ENCODE measurements at places on chromosomes 2 and 18. TPM values are rescaled to one million over a fixed set of nuclear protein-coding genes. Genes with fewer than 3 reads are reported as not detected.

Gene C2orf49
- 14.8 TPM for total RNA-seq

Gene TMX3
- 27.1 TPM for total RNA-seq

GRCh38 chr18:59957957-59958356, 58.2 kb downstream of the PMAIP1 start:
- no peak for DNase-seq

DNA sequence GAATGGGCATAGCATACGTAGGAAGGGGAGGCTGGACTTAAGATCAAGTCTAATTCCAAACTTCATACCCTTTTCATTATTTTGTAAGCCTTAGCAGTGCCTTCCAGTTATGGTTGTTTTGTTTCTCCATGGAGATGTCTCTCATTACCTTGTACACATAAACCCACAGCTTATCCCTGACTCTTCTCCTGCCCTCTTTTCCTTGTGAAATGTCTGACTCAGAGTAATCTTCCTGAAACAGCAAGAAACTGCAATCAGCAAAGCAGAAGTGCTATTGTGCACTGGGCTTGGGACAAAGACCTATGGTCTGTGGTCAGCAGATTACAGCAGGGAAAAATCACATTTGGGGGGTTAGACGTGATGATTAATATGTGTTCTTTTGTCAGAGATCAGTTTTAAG, 176.7 kb downstream of the IKZF2 start:
- DNase-seq = no peak

Gene GRHL1
- 2.5 TPM for total RNA-seq

DNA sequence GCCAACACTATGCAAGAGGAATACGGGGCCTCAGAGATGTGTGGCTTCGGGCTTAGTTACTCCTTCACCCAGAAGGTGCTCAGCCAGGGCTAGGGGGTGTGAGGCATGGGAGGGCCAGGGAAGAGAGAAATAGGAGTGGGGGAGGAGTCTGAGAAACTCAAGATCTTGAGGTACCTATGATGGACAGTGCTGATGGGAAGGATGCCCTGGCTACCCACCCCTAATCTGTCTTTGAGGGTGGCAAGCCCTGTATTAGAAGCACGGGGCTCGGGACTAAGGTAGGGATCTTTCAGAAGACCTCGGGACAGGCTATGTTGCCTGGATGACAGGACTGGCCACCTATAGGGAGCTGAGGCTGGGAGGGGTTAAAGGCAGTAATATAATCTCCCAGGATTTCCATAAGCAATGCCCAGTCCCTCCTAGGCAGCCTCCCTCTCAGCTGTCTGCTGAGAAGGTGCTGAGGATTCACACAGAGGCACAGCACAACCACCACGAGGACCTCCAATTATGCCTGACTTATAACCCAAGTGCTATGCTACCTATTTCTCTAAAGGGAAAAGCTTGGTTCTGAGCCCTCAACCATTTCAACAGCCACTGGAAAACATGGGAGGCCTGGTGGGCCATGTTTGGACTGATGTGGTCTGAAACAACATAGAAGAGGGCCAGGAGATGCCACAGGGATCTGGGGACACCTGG, 23.3 kb downstream of the MTHFD2 start:
- no peak for DNase-seq

DNA sequence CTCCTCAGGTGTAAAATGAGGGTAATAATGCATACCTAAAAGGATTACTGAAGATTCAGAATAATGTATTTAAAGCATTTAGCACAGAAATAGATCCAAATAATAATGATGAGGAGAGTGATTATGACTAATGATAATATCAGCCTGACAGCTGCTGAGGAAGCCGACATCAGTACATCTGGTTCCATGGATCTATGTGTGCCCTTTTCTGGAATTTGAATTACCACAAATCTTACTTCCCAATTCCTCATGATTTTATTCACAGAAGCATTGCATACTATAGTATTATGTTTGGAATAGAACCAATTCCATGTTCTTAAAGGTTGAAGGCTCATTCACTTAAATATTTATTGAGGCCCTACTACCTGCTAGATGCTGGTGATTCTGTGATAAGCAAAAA, 248.9 kb upstream of the THUMPD2 start:
- no peak for DNase-seq

DNA sequence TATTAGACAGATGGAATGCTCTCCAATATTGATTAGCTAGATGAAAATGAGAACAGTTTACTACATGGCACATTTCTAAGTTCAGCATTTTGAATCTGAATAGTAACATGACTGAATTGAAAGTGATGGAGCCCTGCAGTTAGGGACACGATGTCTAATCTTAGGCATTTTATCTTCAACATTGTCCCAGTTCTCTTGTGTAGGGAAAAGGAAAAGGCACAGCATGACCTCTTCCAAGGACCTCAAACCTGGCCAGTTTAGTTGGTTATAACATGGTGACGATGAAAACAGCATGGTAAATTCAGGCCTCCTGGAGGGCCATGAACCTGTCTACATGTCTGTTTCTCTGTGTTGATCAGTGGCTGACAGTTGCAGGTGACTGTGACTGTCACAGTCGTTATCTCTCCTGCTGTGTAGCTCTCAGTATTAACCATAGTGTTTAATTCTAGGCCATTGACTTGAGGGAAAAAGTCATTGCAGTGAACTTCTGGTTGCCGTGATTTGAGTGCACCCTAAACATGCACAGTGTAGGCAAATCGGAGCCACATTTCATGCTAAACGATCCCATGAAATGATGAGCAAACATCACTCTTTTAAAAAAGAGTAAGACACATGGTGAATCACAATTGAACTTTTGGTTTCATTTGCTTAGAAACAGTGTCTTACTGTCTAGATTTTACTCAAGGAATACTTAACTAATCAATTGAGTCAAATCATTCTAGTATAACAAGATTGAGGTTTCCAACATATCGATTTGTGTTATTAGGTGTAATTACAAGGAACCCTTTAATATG, 129.7 kb downstream of the PHLPP1 start:
- no peak for DNase-seq

- DNase-seq = no peak
Measured at GRCh38 chr2:209977386-209978239, 24.8 kb upstream of the RPE start.

- no peak for DNase-seq
Measured at GRCh38 chr18:12283256-12283655, 24.8 kb upstream of the TUBB6 start.

- DNase-seq = no peak
Measured at GRCh38 chr2:226909836-226910235, 74.0 kb downstream of the RHBDD1 start.

- no peak for DNase-seq
Measured at GRCh38 chr18:51121597-51121857, 76.0 kb downstream of the MEX3C start.

GRCh38 chr2:113119111-113119510, 8.3 kb upstream of the IL1RN start:
- DNase-seq = no peak

DNA sequence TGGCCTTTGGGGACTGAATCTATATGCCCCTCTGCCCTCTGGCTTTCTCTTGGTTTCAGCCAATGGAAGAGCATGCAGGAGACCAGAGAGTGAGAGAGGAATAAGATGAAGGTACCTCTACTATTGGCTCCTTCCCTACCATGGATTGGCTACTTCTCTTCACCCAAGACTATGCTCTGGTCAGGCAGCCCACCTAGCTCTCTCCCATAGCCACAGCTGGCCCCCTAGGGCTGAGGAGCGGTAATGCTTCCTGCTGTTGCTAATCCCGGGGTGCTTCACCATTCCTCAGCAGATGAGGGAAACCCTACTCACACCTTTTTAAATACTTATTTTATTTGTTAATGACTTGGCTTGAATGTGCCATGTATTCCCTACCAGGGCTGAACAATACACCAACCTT, 142.4 kb downstream of the MREG start:
- no peak for DNase-seq

DNA sequence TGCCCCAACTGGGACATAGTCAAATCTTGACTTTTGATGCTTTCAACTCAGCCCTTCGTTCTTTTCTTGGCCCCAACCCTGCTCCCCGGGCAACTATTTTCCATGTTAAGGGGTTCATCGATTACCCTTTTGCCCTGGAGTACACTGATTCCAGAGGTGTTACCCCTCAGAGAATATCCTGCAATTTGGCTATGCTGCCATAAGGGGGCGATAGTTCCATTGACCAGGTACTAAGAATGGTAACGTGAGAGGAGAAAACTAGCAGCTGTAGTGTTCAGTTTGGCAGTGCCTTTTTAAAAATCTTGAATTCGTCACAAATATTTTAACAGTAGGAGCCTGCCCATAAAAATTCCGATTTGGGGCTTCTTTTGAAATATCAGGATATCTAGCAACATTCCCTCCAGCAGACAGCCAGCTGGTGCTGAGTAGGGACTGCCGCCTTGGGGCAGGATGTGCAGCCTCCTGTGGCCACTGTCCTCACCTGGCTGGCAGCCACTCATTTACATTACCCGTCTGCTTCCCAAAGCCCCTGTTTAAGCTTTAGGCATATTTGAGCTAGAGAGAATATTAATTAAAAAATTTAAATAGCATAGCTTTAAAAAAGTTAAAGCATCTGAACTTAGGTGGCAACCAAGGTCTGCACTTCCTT, 146.3 kb upstream of the SKOR2 start:
- DNase-seq = no peak

Gene CNTNAP5
- total RNA-seq = not detected

DNA sequence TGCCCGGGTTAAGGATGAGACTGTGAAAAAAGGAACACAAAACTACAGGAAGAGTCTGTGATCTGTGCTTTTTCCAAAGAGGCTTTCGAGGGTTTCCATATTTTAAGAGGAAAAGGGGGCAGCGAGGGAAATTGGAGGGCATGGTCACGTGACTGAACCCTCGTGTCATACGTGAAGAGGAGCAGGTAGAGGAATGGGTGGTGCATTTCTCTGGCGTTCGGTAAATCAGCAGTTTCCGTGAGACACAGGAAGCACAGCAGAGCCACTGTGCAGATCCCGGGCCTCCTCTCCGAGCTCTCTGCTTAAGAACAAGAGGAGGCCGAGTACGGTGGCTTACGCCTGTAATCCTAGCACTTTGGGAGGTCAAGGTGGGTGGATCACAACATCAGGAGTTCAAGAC, 219.7 kb downstream of the NDUFA10 start:
- DNase-seq = no peak

- no peak for DNase-seq
Measured at GRCh38 chr2:159639712-159640111, 23.4 kb upstream of the BAZ2B start.

- no peak for DNase-seq
Measured at GRCh38 chr2:73939419-73939818, 12.7 kb downstream of the DGUOK start.

DNA sequence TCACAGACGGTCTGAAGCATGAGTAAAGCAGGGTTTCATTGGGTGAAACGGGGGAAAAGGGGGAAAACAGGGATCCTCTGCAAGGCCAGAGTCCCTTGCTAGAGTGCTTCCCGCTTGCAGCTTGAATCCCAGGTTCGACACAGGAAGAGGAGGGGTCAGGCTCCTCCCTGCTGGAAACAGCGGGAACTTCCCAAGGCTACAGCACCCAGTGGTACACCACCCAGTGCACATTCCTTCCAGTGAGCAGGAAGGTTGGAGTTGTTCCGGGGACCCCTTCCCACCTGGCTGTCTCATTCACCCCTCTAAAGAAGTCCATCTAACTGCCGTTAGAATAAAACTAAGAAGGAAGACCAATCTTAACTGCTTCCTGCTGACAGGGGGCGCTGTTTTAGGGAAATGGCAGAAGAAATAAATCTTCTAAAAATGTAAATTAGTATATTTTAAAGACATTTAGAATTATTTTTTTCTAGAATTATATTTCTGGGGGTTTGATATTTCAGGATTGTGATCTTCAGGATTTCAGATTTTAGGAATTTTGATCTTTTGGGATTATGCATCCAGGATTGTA, 230.9 kb downstream of the RBM43 start:
- no peak for DNase-seq

- DNase-seq = no peak
Measured at GRCh38 chr18:37222354-37222998, 343.1 kb downstream of the CELF4 start.

- DNase-seq = no peak
Measured at GRCh38 chr2:195124391-195125079, 532.5 kb upstream of the SLC39A10 start.

DNA sequence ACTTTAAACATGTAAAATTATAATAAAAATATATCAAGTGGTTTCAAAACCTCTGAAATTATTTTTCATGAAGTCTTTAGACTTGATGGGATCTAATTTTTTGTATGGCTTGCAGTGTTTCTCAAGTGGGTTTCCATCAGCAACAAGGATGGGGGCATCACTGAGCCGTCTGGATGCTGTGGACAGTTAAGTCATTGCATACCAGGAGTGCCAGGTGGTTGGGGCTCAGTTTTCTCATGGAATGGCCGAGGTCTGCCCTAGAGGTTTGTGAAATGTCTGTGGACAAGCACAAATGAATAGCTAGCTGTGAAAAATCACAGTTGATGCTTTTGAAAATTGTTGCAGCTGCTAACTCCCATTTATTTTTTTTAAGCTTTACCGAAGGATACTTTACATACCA, 1.7 kb downstream of the PRELID3A start:
- no peak for DNase-seq

GRCh38 chr2:209687323-209687969, 84.2 kb upstream of the UNC80 start:
- DNase-seq = no peak

Data from right cardiac atrium (tissue), 5 donors.